ENCODE measurements at places on chromosomes 5 and 9. TPM values are rescaled to one million over a fixed set of nuclear protein-coding genes. Genes with fewer than 3 reads are reported as not detected.
A peak's percentile ranks its signal among the peaks of the same experiment; 100 is the strongest.

GRCh38 chr9:21395778-21396717 is 10.8 kb upstream of the IFNA2 start:
- H3K36me3 ChIP-seq = no peaks in the 10 kb centered on the region
- peaks cover 14% of the 10 kb centered on the region for H3K27me3 ChIP-seq
- DNase-seq = no peak
- no peak overlapping the region for H3K27ac ChIP-seq
- peaks cover 7% of the 10 kb centered on the region for H3K4me1 ChIP-seq

GRCh38 chr5:98299435-98299834 is 474.0 kb upstream of the RGMB start:
- H3K27ac ChIP-seq = no peak overlapping the region
- DNase-seq = peak; percentile 23
- H3K36me3 ChIP-seq = no peaks in the 10 kb centered on the region
- H3K27me3 ChIP-seq = no peaks in the 10 kb centered on the region
- H3K4me3 ChIP-seq = no peak overlapping the region

- H3K27me3 ChIP-seq = no peaks in the 10 kb centered on the region
- peaks cover 22% of the 10 kb centered on the region for H3K4me1 ChIP-seq
Observed at GRCh38 chr5:181221792-181222629, 1.1 kb upstream of the TRIM41 start.

DNA sequence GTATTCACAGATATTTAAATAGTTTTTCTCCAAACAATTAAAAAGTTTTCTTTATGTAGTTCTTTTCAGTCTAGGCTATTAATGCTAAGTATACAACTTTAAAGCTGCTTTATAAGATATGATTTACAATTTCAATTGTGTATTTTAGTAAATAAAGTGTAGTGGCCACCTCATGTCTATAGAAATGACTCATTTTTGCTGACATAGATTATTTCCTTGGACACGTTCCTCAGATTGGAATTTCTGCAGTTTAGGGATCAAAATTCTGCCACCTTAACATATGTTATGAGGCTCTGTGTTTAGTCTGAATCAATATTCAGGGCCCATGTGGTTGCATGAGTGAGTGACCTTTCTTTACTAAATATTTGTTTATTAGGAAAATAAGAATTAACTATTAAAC is 750.2 kb downstream of the IRX1 start:
- no peak overlapping the region for H3K27ac ChIP-seq
- H3K36me3 ChIP-seq = no peaks in the 10 kb centered on the region
- no peak overlapping the region for H3K4me3 ChIP-seq
- no peaks in the 10 kb centered on the region for H3K4me1 ChIP-seq

DNA sequence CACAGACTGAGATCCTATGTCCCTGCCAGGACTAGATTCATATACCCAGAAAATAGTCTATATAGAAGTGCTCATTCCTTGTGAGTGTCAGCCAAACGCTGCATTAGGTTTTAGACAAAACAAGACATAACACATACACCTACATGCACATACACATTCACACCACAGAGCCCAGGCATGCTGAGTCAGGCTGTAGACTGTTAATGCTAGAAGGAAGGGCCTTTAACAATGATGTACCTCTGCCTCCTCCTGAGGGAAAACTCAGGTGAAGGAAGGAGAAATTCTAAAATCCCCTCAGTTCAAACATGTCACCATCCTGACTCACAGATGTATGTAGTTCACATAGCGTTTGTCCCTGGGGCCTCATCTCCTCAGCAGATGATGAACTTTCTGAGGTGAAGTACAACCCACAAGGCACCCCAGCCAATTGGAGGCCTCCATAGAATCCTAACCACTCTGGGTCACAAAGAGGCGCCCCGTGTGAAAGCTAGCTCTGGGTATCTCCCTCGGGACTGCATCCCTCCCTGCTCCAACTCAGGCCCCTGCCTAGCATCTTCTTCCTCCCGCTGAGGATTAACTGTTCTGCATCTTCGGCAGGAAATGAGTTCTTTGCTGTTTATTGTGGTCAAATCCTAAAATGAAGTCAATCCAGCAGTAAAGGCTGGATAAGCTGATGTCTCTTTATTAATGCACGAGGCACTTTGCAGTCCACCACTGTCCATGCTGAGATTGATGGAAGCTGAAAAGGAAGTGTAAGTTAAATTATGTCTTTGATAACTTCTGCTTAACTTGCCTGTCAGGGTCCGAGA is 40.8 kb upstream of the FSTL4 start:
- H3K27me3 ChIP-seq = peaks cover 3% of the 10 kb centered on the region
- no peak overlapping the region for H3K4me3 ChIP-seq
- no peaks in the 10 kb centered on the region for H3K36me3 ChIP-seq
- DNase-seq = no peak
- no peak overlapping the region for H3K27ac ChIP-seq
- H3K4me1 ChIP-seq = no peaks in the 10 kb centered on the region

DNA sequence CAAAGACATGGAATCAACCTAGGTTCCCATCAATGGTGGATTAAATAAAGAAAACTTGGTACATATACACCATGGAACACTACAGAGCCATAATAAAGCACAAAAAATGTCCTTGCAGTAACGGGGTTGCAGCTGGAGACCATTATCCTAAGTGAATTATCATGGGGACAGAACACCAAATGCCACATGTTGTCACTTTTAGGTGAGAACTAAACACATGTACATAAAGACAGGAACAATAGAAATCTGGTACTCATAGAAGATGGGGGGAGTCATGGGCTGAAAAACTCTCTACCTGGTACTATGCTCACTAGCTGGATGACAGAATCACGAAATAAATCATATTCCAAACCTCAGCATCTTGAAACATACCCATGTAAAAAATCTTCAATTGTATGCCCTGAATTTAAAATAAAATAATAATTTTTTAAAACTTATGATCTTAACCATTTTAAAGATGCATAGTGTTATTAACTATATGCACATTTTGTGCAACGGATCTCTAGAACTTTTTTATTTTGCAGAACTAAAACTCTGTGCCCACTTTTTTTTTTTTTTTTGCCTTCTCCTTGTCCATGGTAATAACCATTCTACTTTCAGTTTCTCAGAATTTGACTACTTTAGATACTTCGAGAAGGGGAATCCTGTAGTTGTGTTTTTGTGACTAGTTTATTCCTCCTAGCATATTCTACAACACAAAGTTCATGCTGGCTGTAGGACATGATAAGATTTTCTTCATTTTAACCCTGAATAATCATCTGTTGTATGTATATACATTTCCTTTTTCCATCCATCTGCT is 1081.6 kb upstream of the ACO1 start:
- H3K27me3 ChIP-seq = no peaks in the 10 kb centered on the region
- H3K27ac ChIP-seq = no peak overlapping the region
- no peaks in the 10 kb centered on the region for H3K36me3 ChIP-seq
- H3K4me3 ChIP-seq = no peak overlapping the region
- peaks cover 10% of the 10 kb centered on the region for H3K4me1 ChIP-seq
- no peak for DNase-seq

- no peaks in the 10 kb centered on the region for H3K4me1 ChIP-seq
- H3K36me3 ChIP-seq = no peaks in the 10 kb centered on the region
- no peak overlapping the region for H3K4me3 ChIP-seq
- DNase-seq = peak; percentile 8
Observed at GRCh38 chr5:71695595-71695994, 23.5 kb upstream of the CARTPT start.

DNA sequence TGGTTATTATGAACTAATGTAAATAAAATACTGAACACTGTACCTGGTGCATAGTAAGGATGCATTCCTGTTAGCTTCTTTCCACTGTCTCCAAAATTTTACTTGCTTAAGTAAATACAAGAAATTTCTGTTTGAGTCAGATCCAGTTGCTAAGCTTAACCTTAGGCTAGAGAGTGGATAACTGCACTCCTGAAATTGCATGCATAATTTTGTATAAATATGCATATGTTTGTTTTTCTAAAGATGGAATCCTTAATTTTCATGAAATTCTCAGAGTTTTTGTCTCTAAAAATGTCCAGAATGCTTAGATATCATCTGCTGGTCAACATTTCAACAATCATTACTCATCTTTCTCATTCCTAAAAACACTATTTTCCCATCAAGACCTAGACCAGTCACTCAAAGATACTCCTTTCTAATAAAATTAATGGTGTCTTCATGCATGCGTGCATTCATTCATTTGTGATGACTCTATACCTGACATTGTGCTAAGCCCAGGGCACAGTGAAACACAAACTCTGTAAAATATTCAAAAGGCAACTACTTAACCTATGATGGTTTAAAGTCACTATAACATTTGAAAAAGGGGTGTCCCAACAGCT is 284.8 kb downstream of the SEC61B start:
- H3K27me3 ChIP-seq = no peaks in the 10 kb centered on the region
- no peak for DNase-seq
- no peak overlapping the region for H3K27ac ChIP-seq
- no peaks in the 10 kb centered on the region for H3K36me3 ChIP-seq
- no peaks in the 10 kb centered on the region for H3K4me1 ChIP-seq

- no peak overlapping the region for H3K27ac ChIP-seq
- peaks cover 30% of the 10 kb centered on the region for H3K27me3 ChIP-seq
- no peaks in the 10 kb centered on the region for H3K4me1 ChIP-seq
- no peak overlapping the region for H3K4me3 ChIP-seq
- H3K36me3 ChIP-seq = no peaks in the 10 kb centered on the region
- DNase-seq = no peak
Observed at GRCh38 chr5:569358-569867, 42.7 kb upstream of the CEP72 start.

- H3K4me1 ChIP-seq = no peaks in the 10 kb centered on the region
- H3K27me3 ChIP-seq = no peaks in the 10 kb centered on the region
- no peak overlapping the region for H3K27ac ChIP-seq
- no peaks in the 10 kb centered on the region for H3K36me3 ChIP-seq
Observed at GRCh38 chr5:118303296-118303695, 685.1 kb downstream of the DTWD2 start.

DNA sequence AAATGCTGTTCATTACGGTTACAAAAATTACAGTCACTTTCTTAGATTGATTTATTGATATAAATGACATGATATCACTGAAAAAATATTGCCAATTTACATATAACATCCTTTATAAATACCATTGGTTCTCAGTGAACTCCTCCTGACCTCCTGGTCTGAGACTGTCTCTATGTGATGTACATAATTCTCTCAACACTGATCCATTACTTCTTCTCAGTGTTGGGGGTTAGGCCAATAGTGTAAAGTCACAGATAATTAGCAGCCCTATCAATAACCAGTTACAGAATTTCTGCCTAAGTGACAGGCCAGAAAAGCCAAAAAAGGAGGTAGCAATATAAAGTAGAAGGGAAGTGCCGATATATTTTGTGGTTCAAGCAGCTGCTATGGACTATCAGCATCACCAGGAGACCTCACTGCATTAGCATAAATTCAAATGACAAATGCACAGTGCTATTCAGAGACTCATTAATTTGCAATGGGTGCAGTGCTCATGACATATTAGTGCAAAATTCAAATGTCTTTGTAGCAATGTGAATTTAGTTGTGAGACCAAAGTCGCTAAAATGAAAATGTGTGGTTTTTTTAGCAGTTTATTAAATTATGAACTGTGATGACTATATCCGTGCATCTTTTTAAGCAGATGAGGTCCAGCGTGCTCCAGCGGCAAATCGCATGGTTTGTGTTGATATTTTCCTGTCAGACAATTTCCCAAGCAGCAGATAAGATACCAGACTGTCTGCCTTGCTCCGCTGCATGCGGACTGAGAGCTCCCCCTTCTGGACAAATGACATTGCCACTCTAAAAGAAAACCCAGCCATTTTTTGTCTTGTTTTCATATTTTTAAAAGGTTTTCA is 144.6 kb downstream of the CETN3 start:
- DNase-seq = peak; percentile 56
- peaks cover 3% of the 10 kb centered on the region for H3K4me1 ChIP-seq
- no peak overlapping the region for H3K4me3 ChIP-seq
- no peaks in the 10 kb centered on the region for H3K36me3 ChIP-seq
- no peaks in the 10 kb centered on the region for H3K27me3 ChIP-seq

- no peaks in the 10 kb centered on the region for H3K4me1 ChIP-seq
- H3K27ac ChIP-seq = no peak overlapping the region
- H3K4me3 ChIP-seq = no peak overlapping the region
- no peak for DNase-seq
- no peaks in the 10 kb centered on the region for H3K36me3 ChIP-seq
Observed at GRCh38 chr9:95273369-95274022, 44.0 kb downstream of the FANCC start.

DNA sequence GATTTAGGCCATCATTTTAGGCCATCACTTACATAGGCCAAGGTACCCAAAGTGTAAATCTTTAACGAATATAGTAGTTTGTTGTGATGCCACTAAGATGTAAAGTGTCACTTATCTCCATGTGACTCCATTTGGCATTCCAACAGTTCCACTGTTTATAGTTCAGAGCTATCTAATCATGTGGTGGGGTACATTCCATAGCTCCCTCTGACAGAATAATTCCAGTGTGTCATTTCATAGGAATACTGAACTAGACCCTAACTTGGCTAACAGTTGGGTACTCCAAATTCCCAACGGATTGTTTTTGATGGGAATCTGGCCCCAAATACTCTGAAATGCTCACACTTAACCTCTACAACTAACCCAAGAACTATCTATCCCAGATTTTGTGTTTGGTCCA is 76.7 kb upstream of the FST start:
- peak; percentile 79 for DNase-seq
- H3K27ac ChIP-seq = peak overlapping the region; percentile 43
- H3K36me3 ChIP-seq = no peaks in the 10 kb centered on the region
- H3K4me1 ChIP-seq = peaks cover 24% of the 10 kb centered on the region
- no peak overlapping the region for H3K4me3 ChIP-seq
- no peaks in the 10 kb centered on the region for H3K27me3 ChIP-seq

GRCh38 chr5:158642879-158643278 is 456.8 kb downstream of the EBF1 start:
- H3K27ac ChIP-seq = no peak overlapping the region
- H3K36me3 ChIP-seq = no peaks in the 10 kb centered on the region
- H3K4me3 ChIP-seq = no peak overlapping the region
- H3K27me3 ChIP-seq = no peaks in the 10 kb centered on the region

DNA sequence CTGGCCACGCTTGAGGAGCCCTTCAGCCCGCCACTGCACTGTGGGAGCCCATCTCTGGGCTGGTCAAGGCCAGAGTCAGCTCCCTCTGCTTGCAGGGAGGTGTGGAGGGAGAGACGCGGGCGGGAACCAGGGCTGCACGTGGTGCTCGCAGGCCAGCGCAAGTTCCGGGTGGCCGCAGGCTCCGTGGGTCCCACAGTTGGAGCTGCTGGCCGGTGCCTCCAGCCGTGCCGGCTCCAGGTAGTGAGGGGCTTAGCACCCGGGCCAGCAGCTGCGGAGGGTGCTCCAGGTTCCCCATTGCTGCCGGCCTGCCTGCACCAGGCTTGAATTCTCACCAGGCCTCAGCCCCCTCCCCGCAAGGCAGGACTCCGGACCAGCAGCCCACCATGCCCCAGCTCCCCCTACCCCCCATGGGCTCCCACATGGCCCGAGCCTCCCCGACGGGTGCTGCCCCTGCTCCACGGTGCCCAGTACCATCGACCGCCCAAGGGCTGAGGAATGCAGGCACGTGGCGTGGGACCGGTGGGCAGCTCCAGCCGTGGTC is 192.8 kb upstream of the IZUMO3 start:
- H3K27ac ChIP-seq = no peak overlapping the region
- no peak for DNase-seq
- H3K27me3 ChIP-seq = no peaks in the 10 kb centered on the region

GRCh38 chr9:135048046-135048757 is 39.3 kb upstream of the OLFM1 start:
- H3K4me3 ChIP-seq = no peak overlapping the region
- no peaks in the 10 kb centered on the region for H3K4me1 ChIP-seq
- no peaks in the 10 kb centered on the region for H3K27me3 ChIP-seq
- H3K36me3 ChIP-seq = no peaks in the 10 kb centered on the region
- H3K27ac ChIP-seq = no peak overlapping the region

FOXD4L4 gene
- not detected for total RNA-seq

LRRC26 gene
- not detected for total RNA-seq

CARD6 gene
- 1.0 TPM for total RNA-seq

ANKRD34B gene
- total RNA-seq = 0.20 TPM

FOXD1 gene
- total RNA-seq = 13.5 TPM

Data from astrocyte (in vitro differentiated cells and primary cell).